ENCODE measurements at places on chromosomes 7 and 10.

GRCh38 chr7:157467496-157468212 is 130.8 kb downstream of the DNAJB6 start:
- no peak for DNase-seq

DNA sequence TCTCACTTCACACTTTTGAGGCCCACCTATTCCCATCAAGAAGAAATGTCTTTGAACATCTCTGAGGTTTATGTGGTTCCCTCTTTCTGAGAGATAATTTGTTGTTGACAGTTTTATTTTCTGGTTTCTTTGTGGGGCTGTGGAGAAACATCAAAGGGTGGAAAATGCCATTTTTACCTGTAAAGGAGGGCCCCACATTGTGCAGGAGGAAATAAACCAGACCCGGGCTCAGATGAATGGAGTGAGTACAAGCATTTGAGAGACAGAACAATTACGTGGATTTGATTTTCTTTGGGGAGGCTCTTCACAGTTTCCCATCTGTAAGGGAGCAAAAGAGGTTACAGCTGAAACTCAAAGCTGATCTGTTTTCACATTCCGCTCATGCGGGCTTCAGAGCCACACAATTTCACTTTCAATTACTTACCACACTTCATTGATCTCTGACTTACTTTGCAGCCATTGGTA is 29.8 kb downstream of the ITPRIP start:
- no peak for DNase-seq

DNA sequence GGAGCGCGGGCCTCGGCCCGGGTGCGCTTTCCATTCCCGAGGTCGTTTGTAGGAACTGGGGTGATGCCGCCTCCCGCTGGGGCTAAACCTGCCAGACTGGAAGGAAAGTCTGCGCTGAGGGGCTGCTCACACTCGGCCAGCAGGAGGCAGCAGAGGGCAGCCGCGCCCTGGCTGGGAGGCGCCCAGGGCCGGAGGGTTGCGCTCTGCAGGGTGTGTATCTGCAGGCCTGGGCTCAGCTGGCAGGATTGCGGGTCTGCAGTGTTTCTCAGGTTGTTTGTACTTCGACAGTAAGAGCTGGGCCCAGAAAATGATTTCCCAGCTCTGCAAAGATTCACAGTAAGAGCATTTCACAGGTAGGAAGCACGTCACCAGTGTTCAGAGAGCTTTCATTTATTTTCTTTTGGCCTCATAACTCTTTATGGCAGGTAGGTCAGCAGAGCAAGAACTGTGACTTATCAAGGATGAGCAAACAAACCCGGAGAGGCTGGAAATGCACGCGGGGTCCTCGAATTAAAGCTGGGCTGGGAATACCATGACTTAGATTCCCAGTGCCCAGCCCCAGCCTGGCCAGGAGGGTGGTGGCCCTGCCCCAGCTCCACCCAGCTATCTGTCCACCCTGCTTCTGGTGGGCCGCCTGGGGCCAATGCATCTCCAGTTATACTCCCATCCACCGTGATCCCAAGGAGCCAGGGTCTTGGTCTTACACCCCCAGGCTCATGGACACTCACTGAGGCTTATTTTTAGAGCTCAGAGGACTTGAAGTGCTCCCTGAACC is 15.2 kb upstream of the PPP2R2D start:
- DNase-seq: peak; percentile 58

DNA sequence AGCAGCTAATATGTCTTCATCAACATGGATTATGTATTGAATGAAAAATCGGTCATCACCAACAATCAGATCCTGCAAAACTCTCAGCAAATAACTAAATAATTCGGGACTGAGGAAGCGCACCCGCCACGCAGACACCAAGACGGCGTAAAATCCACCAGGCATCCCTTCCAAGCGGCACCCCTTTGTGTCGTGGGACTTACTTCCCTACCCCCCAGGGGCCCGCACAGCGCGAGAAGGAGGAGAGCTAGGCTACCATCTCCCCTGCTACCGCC is 721 bp downstream of the ARL3 start:
- no peak for DNase-seq

- no peak for DNase-seq
Measured at GRCh38 chr7:138607216-138608126, 93.7 kb downstream of the SVOPL start.

DNA sequence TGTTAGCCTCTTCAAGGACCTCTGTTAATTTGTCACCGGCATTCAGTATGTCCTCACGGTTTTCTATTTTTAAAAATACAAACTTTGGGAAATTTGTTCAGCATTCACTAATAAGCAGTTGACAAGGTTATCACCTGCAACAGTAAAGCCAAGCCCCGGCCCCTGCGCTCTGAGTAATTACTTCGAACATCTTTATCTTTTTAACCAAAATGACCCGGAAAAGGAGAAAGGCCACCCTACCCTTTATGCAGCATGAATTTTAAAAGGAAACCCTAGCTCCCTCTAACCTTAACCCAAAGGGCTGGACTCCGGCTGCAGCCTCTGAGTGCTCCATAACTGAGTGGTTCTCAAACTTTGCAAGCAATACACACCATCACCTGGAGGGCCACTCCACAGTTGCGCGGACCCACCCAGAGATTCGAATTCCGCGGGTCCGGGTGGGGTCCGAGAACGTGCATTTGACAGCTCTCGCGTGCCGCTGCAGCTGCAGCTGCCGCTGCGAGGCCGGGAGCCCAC is 940 bp downstream of the NSMCE4A start:
- no peak for DNase-seq

DNA sequence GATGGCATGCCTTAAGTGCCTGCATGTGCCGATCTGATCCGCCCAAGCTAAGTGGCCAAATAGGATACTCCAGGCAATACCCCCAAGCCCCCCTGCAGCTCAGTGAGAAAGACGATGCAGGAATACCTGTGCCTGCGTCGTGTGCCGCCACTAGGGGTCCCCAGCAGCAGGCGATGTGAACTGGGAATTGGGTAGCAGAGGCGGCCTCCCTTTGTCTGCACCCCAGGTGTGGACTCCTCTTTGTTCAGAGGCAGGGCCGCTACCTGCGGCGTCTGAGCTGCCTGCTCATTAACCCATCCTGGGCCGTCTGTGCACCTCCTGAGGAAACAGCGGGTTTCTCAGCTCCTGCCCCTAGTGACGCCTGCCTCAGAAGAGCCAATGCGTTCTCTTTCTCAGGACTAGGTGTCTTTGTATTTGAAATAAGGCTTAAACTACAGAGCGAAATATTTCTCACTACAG is 4.8 kb upstream of the CHN2 start:
- DNase-seq: no peak

DNA sequence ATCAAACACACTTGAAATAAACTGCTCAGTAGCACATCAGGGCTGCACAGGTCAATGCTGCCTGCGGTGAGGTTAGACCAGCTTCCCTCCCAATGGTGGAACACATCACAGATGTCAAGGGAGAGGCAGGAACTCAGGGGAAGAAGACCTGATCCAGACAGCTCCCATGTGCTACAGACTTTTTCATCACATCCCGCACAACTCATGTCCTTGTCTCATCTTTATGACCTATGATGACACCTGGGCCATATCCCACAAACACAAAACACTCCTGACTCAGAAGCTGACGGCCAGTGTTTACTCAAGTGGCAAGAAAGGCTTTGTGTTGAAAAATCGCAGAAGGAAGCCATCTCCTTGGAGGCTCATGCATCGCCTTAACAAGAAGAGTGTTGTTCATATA is 91.6 kb downstream of the HTR5A start:
- DNase-seq: no peak

- no peak for DNase-seq
Measured at GRCh38 chr7:130274983-130275591, 8.4 kb downstream of the CPA2 start.

DNA sequence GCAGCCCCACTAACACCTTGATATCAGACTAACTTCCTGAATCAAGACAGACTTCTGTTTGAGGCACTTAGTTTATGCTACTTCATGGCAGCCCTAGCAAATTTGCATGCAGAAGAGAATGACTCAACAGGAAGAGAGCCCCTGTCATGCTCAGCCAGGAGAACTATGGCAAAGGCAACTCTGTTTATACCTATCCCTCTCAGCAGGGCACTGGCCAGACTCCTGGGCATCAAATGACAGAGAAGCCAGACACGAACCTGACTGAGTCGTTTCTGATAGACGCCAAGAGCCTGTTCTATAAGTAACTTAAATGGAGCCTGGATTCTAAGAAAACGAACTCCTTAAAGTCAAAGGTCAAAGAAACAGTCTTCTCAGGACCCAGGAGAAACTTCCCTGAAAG is 50.9 kb upstream of the UNC5B start:
- peak; percentile 18 for DNase-seq

- no peak for DNase-seq
Measured at GRCh38 chr7:11252011-11252607, 278.4 kb downstream of the PHF14 start.

GRCh38 chr7:151504715-151505326 is 14.9 kb downstream of the RHEB start:
- DNase-seq: no peak

- DNase-seq: no peak
Measured at GRCh38 chr10:44552726-44553125, 167.8 kb upstream of the CXCL12 start.

DNA sequence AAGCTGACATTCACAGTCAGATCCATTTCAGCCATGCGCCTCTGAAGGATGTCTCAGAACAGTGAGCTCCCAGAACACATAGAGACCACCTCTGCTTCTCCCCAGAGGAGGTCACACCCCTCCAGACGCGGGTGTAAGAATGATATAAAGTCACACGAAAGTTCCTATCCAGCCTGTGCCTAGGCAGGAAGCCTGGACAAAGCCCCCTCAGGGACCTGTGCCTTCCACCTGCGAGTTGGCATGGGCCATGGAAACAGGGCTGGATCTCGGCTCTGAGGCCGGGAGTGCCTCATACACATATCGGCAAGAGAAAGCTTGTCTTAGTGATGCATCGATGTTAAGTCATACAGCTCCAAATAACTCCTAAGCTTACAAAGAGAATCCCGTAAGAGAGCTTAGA is 5.0 kb downstream of the VIPR2 start:
- no peak for DNase-seq

GRCh38 chr10:98115031-98115787 is 19.2 kb upstream of the R3HCC1L start:
- no peak for DNase-seq

- no peak for DNase-seq
Measured at GRCh38 chr7:52197221-52197620, 838.2 kb upstream of the POM121L12 start.

- peak; percentile 34 for DNase-seq
Measured at GRCh38 chr10:35563261-35563891, 41.8 kb upstream of the GJD4 start.

- DNase-seq: no peak
Measured at GRCh38 chr10:63258920-63259678, 126.0 kb downstream of the NRBF2 start.

GRCh38 chr10:8543361-8544056 is 489.0 kb downstream of the GATA3 start:
- DNase-seq: no peak

GRCh38 chr7:7223250-7223649 is 40.9 kb downstream of the C1GALT1 start:
- DNase-seq: no peak

- peak; percentile 74 for DNase-seq
Measured at GRCh38 chr7:87599336-87599735, 1.3 kb downstream of the ABCB1 start.

GRCh38 chr7:158706273-158706704 is 1.7 kb upstream of the NCAPG2 start:
- no peak for DNase-seq

DNA sequence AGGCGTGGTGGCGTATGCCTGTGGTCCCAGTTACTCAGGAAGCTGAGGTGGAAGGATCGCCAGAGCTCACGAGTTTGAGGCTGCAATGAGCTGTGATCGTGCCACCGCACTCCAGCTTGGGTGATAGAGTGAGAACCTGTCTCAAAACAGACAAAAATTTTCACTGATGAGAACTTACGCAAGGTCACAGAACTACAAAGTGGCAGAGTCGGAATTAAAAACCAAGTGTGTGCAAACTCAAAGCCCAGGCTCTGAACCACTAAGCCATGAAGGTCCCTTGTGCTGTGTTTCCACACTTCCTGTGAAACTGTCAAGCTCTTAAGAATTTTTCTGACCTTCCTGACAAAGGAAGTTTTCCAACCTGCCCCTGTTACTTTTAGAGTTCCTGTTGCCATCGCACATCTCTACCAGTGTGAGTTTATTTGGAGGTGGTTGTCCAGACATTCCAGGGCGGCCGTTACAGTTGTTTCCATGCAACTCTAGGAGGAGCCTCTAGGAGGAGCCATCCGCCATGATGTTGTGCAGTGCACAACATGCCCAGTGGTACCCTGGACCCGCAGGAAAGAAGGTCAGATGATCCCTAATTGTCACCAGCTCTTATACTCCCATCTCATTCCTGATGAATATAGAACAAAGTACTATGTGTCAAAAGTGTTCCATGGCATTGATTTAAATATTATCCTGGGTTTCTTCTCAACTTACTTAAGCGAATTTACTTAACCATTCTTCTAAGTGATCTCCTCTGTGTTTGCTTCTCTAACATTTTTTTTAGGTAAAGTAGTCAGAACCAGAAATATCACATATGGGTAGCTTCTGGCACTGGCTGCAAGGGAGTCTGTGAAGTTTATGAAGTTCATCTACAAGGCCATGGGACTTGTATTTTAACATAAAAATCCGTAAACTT is 49.0 kb upstream of the LYZL1 start:
- DNase-seq: no peak

DNA sequence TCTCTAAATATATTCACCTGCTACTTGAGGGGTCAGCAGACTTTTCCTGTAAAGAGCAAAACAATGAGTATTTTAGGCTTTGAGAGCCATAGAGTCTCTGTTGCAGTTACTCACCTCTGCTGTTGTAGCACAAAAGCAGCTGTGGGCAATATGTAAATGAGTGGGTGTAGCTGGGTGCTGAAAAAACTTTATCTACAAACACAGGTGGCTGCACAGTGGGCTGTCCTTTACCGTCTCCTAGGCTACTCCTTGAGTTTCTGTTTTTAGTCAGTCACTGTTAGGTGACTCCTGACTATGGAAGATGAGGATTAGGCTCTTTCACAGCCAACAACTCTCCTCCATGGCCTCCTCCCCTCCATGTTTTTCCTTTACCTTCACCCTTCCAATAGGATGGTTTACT is 286.1 kb upstream of the C7orf33 start:
- DNase-seq: no peak

DNA sequence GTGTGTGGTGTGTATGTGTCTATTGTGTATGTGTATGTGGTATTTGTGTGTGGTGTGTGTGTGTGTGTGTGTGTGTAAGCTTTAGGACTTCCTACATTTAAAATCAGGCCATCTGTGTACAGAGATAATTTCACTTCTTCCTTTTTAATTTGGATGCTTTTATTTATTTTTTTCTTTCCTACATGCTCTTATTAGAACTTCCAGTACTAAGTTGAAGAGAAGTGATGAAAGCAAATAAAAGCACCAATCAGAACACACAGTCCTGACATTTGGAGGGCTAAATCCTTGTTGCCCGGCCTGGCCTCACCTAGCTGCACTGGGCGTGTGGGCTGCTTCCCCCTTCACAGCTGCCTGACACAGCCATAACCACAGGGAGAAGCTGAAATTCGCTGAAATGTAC is 3.8 kb upstream of the MRC1 start:
- no peak for DNase-seq

GRCh38 chr7:21603972-21604749 is 61.3 kb downstream of the DNAH11 start:
- DNase-seq: no peak

Measured in GDM1 (cell line).